ENCODE measurements at places on chromosomes 11 and 22.
A peak's percentile ranks its signal among the peaks of the same experiment; 100 is the strongest.

DNA sequence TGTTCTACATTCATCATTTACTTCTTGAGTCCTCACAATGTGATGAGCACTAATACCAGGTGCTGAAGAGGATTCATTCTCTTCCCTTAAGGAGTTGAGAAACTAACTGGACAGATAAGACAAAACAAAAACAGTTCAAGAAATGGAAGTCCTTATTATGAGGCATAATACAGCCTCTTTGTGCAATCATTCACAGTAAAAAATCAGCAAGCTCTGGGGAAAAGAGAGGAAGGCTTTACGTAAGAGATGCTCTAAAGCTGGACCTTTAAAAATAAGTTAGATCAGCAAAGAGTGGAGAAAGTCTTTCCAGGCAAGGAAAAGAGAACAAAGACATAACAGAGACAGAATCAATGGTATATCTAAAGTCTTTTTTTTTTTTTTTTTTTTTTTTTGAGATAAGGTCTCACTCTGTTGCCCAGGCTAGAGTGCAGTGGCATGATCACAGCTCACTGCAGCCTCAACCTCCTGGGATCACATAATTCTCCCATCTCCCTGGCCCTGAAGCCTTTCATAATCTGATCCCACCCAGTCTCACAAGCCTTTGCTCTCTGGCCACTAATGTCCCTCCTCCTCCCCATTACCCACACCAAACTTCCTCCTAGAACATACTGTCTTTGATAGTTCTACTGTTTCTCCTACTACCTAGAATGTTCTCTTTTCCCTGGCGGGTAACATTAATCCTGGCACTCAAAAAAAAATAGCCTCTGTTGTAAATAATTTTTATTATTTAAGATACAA is 40.9 kb downstream of the MRTFA start:
- DNase-seq = no peak

DNA sequence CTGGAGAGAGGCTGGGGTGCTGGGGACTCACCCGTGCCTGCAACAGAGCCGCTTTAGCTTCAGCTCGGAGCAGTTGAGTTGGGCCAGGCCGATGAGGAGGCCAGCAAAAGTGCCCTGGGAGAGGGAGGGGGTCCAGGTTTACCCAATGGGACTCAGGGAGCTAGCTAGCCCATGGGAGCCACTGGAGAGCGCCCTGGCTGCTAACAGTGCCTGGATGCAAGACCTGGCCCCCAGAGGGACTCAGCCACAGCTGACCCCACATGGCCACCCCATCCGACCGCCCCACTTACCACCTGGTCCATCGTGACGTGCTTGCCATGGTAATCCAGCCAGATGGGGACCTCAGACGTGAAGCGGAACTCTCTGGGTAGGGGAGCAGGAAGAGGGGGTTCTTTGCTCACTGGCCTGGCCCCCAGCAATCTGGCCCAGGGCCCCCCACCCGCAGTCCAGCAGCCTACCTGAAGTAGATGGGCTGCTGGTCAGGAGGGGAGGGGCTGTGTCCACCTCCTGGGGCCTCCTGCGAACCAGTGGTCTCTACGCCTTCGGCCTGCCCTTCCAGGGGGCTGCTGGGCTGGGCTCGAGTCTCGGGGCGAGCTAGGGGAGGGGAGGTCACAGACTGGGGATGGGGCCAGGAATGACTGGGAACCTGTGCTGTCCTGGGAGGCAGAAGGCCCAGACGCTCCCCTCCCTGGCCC is 19.1 kb upstream of the EHD1 start:
- no peak for DNase-seq

DNA sequence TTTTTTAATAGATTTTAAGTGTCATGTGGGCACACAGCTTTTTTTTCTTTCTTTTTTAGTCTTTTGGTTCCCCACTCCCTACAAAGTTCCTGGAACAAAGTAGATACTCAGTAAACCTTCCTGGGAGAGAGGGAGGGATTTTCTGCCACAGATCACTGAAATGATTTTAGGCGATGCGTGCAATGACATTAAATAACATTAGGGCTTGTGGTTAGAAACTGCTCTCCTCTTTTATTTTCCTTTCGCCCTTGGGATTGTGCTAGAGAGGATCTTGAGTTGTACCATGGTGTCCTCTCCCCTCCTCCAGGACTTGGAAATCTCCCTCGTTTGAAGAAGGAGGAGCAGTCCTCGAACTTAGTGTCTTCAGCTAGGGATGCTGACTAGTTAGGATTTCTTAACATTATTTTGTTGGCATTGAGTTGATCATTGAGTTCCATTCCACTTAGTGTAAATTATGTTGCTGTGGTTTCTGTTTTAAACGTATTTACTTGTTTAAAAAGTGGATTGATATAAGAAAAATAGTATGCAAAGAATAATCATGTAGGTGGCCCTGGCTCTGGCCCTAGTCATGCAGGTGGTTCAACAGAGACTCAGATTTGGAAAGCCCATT is 88.4 kb downstream of the TRAF6 start:
- DNase-seq = no peak

GRCh38 chr22:39765661-39766060 is 127.9 kb downstream of the ENTHD1 start:
- DNase-seq = no peak

DNA sequence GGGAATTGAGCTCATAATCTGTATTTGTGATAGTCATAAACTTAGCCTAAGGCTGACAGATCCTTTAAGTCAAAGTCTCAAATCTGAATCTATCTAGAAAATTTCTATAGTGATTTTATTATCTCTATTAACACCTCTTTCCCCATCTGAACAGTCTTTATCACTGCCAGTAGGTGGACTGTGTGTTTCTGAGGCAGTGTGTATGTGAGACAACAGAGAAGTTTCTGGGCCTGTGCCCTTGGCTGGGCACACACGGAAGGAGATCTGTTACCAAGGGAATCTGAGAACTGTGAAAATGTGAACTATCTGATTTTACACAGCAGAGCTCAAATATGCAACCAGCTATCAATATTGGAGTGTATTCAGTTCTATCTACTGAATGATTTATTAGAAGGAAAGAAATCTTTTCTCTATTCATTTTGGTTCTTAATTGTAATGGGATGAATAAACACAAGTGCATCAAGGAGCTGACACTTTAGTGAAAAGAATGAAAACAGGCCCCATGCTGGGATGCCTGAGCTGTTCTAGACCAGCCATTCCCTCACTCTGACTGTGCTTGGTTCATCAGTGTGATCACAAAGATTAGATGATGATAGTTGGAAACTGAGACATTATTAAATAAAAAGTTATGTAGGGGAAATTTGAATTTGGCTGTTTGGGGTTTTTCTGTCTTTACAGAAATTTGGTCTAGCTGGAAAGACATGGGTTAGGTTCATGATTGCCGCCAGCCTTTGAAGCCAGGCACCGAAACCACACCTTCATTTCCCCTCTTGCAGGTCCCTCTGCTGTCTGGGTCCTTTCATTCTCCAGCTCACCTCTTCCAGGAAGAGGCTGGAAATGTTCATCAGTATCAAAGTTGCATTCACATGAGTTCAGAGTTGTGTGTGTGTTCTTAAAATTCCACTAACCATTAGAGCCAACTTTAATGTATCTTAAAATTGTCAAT is 68.1 kb downstream of the LIF start:
- DNase-seq = no peak

DNA sequence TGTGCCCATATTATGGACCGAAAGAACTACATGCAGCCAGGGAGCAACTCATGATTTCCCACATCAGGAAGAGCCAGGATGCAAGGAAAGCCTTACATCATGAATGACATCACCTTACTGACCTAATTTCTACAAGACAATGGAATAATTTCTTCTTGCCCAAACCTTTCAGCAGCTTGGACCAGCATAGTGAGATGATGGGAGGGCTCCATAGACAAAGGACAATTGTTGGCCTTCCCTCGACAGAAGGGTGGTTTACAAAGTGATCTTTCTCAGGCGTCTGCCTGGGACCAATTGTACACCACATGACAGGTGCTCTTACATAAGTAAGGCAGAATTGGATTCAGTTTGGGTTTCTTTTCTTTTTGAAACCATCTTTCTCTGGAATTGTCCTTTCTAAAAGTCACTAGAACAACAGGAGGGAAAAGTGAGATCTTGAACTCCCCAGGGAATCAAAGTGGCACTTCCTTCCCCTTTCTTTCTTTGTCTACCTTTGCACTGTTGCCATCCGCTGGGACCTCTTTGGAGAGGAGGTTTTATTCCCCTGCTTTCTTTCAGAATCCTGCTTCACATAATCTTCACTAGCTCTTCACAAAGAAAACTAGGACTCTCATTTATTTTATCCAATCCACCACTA is 51.7 kb upstream of the PAK1 start:
- DNase-seq = peak; percentile 35

DNA sequence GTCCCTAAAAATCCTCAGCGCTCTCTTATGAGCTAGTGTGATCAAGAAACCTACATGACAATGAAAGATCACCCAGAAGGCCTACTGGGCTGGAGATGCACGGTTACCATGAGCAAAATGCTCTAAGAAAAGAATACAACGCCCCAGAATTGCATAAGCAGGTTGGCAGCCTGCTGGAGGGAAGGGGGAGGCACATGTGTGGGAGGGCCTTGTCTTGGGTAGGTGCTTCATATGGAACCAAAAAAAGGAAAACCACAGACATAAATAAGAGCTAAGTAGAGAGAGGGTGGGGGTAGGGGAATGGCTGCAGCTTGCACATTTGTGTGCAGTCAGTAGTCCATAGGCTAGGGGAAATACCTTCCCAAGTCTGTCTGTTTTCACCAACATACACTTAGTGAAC is 2.8 kb downstream of the SIAE start:
- no peak for DNase-seq

DNA sequence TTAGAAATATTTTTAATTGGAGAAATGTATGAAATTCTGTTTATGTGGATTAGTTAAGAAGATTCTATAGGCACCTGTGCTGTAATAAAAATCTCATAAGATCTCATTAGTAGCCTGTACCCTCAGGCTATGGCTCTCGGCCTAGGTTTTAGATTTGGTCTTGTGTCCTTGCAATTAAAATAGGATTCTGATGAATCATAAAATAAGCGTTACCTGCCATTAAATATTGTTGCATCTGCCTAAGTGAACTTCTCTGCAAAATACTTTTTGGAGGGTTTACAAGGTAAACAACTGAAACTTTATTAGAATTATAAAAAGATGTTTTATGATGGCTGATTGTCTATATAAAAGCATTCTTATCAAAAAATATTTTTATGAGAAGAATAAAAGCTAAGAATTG is 804.1 kb upstream of the ANO3 start:
- no peak for DNase-seq

DNA sequence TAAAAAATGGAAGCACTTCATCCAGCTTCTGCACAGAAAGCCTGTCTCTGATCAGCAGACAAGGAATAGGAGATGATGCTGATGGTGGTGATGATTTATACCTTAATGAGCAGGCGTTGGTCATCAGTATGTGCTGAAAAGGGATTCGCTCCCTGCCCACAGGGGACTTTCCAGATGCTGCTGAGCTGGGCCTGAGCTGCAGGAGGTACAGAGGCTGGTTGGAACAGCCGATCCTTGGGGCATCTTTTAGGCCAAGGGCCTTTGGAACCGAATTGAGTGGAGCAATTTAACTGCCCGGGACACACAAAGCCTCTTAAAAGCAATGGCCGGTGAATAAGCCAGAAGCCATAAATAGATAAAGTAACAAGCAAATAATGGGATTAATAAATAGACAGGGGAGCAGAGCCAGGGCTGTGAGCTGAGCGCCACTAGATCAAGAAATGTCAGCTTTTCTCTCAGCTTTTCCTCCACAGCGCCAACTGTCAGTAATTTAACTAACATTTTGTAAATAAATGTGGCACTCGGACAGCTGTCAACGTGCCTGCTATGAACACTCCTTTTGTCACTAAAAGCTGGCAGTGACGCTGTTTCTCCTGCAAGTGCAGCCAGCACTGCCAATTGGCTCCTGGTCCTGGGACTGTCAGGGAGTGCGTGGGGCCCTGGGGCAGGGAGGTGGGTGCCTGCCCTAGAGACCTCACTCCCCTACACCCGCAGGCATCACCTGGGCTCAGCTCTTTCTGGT is 562.3 kb downstream of the NTM start:
- no peak for DNase-seq

- no peak for DNase-seq
Observed at GRCh38 chr11:33534575-33534974, 166.1 kb downstream of the C11orf91 start.

DNA sequence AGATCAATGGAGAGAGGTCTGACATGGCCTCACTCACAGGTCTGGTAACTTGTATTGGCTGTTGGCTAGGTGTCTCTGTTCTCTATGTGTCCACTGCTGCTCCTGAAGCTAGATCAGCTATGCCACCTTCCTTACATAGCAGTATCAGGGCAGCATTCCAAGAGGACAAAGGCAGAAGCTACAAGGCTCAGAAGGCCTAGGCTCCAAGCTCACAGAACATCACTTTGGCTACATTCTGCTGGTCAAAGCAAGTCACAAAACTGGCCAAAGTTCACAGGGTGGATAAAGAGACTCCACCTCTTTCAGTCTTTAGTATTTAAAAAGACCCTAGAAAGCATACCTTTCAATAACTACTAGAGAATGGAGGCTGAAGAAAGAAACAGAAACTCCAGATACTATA is 4.1 kb downstream of the SLC5A12 start:
- DNase-seq = no peak

DNA sequence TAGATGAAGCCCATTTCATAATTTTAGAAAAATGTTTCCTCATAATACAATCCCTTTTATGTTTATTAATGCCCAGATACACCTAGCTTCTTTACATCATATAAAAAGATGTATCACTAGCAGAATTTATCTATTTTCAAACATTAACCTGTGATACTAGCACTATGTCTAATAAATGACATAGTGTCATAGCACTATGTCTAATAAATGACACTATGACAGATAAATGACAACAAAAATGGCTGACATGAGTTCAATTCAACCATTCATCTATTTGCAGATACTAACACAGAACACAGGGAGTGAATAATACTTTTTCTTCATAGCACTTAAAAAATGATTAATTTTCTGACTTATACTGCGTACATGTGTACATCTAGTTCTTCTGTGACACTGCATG is 19.4 kb upstream of the KDM4E start:
- DNase-seq = no peak

DNA sequence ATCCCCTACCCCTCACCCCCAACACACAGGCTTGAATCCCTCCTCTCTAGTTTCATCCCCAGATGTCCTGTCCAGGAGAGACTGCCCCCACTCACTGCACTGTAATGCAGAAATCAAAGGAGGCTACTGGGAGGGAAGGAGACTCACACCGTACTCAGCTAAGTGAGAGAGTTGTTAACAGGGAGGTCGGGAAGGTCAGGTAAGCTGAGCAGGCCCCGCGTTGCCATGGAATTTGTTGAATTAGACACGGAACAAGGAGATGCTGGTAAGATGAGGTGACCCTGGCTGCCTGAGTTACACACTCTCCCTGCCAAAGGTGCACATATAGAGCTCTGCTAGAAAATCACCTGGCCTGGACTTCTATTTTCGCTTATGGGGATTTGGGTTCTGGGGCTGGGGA is 197.9 kb downstream of the NXPE2 start:
- no peak for DNase-seq

GRCh38 chr11:119863851-119864601 is 135.0 kb upstream of the NECTIN1 start:
- peak; percentile 95 for DNase-seq

GRCh38 chr22:23219822-23220484 is 39.6 kb downstream of the BCR start:
- DNase-seq = peak; percentile 70

- peak; percentile 13 for DNase-seq
Observed at GRCh38 chr11:19988598-19988997, 171.7 kb downstream of the DBX1 start.

All from DMS53 (cell line).